ENCODE measurements at places on chromosomes 12 and 14.
A peak's percentile ranks its signal among the peaks of the same experiment; 100 is the strongest.

GRCh38 chr12:43852744-43853143 lies 16.9 kb downstream of the TMEM117 start:
- no peak for DNase-seq

- DNase-seq, result no peak
These were observed 578.9 kb upstream of the ATP2B1 start for GRCh38 chr12:90287585-90287984.

GRCh38 chr12:12441429-12441807 lies 84.5 kb downstream of the BORCS5 start:
- no peak for DNase-seq

DNA sequence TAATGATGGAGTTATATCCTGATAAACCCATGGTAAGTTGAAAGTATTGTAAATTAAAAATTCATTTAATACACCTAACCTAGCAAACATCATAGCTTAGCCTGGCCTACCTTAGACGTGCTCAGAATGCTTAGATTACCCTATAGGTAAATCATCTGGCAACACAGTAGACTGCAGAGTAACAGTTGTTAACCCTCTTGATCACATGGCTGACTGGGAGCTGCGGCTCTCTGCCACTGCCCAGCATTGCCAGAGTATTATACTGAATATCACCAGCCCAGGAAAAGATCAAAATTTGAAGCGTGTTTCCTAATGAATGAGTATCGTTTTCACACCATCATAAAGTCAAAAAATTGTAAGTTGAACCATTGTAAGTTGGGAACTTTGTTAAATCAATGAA lies 17.8 kb upstream of the TMPRSS12 start:
- DNase-seq, result no peak

- no peak for DNase-seq
These were observed 10.0 kb downstream of the SEL1L start for GRCh38 chr14:81523616-81524015.

GRCh38 chr14:105889666-105890473 lies 363.5 kb downstream of the TMEM121 start:
- DNase-seq, result peak; percentile 27

DNA sequence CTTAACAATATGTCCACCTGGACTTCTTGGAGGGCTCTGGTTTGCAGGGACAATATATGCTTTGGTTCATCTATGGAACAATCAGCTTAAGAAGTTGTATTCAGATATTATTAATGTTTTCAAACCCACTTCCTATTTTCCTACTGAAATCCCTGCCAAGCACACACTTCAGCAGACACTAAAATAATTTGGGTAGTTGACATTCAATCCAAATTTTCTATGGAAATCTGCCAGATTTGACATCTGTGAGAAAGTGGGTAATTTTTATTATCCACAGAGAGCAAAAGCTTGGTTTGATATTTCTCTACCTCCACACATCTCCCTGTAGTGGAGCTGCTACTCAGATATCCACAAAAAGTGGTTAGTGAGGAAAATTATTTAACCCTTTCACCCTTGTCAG lies 378.8 kb upstream of the SOX5 start:
- no peak for DNase-seq

DNA sequence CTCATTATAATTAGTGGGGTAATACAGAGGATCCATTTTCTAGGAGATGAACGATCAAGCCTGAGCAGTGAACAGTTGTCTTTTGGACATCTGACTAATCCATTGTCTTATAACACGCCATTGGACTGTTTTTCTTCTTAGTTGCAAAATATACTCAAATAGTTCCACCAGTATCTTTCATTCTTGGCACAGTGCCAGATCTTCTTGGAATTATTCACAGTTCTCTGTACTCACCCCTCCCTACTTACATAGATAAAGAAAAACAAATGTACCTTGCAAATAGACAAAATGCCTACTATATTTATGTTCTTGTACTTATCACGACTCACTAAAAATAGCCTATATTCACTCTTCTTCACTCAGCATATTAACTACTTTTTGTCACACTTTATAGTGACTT lies 3.8 kb downstream of the CBLN3 start:
- no peak for DNase-seq

DNA sequence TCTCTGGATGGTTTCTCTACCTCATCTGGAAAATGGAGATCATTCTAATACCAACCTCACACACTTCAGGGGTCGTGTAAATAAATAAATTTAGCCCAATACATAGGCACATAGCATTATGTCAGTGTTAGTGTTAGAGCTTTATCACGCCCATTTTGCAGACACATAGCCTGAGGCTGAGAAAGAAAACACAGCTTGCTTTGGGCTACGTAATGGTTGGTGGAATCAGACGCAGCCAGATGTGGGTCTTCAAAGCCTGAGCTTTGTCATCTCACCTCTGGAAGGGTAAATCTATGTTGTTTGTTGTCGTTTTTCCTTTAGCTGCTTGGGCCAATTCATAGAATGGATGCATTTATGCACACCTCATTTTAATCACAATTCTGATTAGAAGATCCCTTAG lies 191.6 kb downstream of the RBM19 start:
- no peak for DNase-seq

DNA sequence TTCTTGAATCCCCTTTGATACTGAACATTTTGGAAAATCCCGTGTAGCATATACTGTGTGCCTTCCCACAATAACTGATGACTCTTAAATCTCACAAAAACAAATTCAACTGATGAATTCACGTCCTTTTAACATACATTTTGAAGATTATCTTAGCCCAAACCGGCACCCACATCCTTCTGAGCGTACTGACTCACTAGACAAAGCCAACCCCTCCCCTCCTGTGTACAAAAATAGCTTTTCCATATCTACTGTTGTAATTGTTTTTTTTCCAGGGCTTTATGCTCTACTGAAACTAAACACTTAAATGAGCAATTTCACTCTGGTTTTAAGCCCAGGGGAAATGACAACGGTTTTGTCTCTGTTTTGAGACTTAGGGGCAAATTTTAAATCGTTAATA lies 109.4 kb upstream of the ATF7IP start:
- no peak for DNase-seq

DNA sequence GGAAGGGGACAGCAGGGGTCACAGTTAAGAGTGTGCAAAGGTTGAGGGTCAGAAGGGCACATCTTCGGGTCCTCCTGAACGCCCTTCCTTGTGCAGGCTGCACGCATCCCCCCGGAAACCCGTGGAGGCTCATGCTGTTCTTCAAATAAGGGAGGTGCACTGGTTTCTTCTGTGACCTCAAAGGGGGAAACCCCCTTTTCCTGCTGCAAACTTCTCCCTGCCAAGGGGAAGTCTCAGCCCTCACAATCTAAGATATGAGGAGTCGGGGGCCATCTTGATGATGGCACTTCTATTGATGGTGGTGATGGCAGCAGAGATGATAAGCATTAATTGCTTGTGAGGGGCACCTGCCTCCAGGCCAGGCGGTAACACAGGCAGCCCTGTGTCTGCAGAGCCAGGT lies 40.0 kb downstream of the ISCA2 start:
- no peak for DNase-seq

GRCh38 chr12:614411-614970 lies 48.8 kb downstream of the NINJ2 start:
- DNase-seq, result peak; percentile 67

DNA sequence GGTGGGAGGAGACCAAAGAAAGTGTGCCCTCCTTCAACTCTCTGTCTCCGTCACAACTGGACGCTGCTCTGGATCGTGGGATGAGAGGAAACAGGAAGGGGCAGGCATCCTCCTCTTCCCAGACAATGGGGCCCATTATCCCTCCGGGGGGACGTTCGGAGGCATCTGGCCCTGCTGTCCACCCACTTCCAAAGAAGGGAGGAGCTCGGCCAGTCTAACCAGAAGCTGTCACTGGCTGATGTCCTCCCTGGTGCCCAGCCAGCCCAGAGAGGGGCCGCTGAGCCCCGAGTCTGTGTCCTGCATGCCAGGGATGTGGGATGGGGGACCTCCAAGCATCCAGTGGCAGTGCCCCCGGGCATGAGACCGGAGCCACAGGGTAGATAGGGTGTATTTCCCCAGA lies 39.8 kb upstream of the MEG3 start:
- peak; percentile 30 for DNase-seq

DNA sequence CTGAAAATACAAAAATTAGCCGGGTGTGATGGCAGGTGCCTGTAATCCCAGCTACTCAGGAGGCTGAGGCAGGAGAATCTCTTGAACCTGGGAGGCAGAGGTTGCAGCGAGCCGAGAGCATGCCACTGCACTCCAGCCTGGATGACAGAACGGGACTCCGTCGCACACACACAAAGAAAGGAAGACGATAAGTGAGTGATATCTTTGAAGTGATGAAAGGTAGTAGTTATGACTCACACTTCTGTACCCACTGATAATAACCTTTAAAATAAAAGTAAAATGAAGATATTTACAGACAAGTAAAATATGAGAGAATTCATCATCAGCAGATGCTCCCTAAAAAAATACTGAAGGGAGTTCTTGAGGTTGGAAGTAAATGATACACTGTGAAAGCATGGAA lies 171.3 kb upstream of the CRY1 start:
- DNase-seq, result no peak

- no peak for DNase-seq
These were observed 1.5 kb upstream of the HSP90B1 start for GRCh38 chr12:103928682-103929045.

- DNase-seq, result no peak
These were observed 8.2 kb upstream of the CGRRF1 start for GRCh38 chr14:54501480-54501879.

DNA sequence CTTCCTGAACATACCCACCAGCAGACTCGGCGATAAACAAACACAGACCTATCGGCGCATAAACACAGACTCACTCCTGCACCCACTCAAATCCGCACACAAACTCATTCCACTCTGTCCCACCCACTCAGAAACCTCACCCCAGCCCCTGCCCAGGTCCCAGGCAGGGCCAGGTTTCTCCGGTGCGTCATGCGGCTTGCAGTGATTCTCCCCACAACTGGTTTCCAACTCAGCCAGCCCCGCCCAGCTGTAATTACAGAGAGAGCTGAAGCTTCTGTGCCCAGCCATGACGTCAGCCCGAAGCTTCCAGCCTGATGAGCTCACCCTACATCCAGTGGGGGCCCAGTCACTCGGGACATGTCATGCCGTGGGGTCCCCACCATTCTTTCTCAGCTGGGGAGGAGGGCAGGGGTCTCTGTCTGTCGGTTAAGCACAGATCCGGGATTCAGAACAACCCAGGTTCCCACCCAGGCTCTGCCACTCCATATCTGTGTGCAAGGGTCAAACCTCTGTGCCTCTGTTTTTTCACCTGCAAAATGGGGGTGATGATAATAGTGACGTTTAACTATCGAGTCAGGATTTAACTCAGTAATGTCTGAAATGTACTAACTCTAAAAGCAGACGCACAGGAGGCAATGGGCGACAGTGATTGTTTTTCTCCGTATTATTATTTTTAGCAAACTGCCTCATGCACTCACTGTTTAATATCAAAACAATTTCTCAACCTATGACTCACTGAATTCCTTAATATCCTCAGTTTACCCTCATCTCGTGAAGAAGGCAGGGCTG lies 2.3 kb upstream of the HSPB8 start:
- DNase-seq, result no peak

DNA sequence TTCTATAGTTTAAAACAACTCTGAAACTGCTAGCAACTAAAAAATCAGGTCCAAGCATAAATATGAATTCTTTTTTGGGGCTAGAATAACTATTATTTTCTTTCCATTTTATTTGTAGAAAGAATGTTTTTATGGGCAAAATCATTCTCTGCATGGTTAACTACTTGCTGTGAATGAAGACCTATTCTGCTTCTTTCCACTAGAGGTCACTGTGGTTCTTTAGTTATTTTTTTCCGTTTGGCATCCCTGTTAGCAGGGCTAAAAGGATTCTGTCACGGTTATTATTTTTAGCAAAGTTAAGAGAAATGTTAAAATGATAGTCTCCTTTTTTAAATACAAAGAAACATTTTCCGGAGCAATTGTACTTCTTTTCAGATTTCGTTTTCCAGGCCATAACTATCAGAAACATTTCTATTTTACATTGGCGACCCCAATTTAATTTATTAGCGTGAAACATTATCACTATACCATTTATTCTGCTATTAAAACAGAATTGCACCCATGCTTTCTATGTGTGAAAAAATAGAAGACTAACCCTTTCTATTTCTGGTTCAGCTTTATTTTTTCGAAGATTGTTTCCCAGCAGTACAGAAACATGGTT lies 404.8 kb downstream of the ATP23 start:
- no peak for DNase-seq

DNA sequence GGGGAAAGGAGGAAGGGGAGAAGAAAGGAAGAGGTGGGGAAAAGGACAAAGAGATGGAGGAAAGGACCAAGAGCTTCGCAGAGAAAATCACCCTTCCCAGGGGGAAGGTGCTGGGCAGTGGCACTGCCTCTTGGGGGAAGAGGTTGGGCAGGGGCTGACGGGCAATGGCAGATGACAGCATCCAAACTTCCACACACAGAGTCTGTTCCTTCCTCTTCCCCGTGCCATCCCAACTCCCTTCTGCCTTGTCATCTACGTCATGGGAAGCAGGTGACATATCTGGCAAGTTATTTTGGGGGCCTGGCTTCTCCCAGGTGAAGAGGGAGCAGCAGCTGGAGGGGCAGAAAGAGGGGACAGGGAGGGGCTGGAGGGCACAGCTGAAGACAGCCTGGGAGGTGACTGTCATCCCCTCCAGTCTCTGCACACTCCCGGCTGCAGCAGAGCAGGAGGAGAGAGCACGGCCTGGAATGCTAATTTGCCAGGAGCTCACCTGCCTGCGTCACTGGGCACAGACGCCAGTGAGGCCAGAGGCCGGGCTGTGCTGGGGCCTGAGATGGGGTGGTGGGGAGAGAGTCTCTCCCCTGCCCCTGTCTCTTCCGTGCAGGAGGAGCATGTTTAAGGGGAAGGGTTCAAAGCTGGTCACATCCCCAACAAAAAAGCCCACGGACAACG lies 43.9 kb upstream of the IQSEC3 start:
- no peak for DNase-seq

GRCh38 chr14:103091041-103091882 lies 3.3 kb upstream of the EXOC3L4 start:
- DNase-seq, result no peak

DNA sequence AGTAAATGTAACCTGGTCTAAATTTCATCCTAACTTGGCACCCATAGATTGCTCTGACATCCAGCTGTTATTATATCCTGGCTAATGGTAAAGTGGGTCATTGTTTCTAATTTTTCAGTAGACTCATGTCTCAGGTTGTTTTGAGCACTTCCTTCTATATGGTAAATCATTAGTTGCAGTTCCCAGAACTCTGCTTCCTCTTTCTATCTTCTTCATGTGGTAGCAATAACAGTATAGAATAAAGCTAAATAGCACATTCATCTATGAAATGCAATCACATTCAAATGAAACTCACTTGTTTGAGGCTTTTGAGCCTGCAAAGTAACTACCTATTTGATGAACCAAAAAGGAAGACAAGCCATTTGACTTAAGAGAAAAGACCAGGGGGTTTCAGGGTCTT lies 65.1 kb upstream of the GZMB start:
- DNase-seq, result no peak

DNA sequence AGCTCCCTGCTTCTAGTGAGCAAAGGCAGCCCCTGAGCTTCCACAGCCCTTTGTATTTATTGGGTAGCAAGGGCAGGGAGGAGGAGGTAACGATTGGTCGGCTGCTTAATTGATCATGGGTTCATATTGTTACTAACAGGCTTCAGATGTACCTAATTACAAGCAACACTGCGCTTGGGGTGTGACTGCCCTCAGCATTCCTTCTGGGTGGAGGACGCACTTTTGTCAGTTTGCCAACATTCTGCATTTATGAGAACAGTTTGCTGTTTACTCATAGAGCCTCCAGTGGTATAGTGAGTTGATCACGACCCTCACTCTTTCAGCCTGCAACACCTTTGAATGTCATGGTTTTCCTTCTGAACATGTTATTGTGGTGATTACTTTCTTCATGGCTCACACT lies 9.6 kb downstream of the TSHR start:
- no peak for DNase-seq

- DNase-seq, result no peak
These were observed 55.6 kb downstream of the HMGA2 start for GRCh38 chr12:65879878-65880277.

All from dorsolateral prefrontal cortex (tissue), 122 donors.